Activated T-helper 1 cell treated with anti-CD3 and anti-CD28 coated beads, Interleukin-12 subunit alpha, Interleukin-12 subunit beta, Interleukin-2, Interleukin-4 antibody, amounts not matched to agents 30 ng/mL and 10 ng/mL and 1 ng/mL, durations not matched to agents 14 hours and 24 hours and 36 hours (primary cell): ENCODE measurements at places on chromosomes 12 and 14.
A peak's percentile ranks its signal among the peaks of the same experiment; 100 is the strongest.

- no peak for DNase-seq
These were observed 890 bp upstream of the BCL7A start for GRCh38 chr12:122020795-122021192.

GRCh38 chr14:58191763-58192601 is 8.0 kb upstream of the ACTR10 start:
- no peak for DNase-seq

DNA sequence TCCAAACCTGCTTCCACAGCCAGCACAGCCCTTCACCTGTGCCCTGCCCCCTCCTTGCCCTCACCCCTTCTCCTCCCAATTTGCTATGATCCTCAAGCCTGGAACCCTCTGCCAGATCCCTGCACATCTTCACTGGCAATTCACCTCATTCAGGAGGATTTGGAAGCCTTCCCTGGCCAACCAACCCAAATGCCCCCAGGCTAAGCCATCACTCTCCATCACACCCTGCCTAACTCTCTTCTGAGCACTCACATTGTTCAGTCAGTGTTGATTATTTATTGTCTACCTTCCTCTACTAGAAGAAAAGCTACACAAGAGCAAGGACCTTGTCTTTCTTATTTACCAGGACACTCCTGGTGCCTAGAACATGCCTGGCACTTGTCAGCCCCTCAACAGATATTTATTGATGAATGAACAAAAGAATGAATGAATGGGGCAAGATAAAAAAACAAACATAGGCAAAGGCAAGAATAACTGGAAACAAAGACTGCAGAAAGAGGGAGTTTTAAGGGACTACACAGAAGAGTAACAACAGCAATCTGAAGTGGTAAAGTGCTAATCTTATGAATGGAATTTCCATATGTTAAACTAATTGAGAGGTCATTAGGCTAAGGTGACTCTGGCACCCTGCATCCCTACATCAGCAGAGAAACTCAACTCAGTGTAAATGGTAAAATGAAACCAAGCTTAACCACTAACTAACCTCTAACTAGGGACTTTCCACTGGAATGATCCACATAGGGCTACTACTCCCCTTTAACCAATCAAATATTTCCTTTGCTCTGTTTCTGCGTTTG is 33.4 kb downstream of the TMTC1 start:
- no peak for DNase-seq

DNA sequence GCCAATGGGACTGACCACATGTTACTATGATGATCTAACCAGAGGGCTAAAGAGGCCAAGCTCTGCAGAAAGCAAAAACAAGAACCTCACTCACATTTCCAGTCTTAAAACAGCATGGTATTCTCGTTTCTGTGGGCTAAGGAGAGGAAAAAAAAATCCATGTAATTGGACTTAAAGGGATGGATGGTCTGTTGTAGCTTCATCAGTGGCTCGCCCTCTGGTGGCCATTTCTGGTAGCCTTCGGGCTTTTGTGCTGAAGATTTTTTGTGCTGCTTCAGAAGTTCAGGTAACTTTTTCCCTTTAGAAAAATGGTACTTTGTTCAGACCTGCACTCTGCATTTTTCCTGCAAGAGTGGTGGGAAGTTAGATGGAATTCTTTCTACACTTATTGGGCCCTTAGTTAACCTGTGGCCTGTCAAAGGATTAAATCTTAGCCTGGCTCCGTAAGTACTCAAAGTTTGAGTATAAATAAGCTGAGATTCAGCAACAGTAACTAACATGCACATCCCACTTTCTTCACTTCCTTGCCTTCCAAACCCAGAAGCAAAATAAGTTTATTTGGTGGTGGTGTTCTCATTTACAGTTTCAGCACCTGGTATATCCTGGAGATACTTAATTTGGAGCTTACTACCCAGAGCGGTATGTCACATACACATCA is 22.3 kb downstream of the DCAF4 start:
- DNase-seq = peak; percentile 41

- DNase-seq = no peak
These were observed 144.8 kb upstream of the PTPRQ start for GRCh38 chr12:80299219-80299618.

DNA sequence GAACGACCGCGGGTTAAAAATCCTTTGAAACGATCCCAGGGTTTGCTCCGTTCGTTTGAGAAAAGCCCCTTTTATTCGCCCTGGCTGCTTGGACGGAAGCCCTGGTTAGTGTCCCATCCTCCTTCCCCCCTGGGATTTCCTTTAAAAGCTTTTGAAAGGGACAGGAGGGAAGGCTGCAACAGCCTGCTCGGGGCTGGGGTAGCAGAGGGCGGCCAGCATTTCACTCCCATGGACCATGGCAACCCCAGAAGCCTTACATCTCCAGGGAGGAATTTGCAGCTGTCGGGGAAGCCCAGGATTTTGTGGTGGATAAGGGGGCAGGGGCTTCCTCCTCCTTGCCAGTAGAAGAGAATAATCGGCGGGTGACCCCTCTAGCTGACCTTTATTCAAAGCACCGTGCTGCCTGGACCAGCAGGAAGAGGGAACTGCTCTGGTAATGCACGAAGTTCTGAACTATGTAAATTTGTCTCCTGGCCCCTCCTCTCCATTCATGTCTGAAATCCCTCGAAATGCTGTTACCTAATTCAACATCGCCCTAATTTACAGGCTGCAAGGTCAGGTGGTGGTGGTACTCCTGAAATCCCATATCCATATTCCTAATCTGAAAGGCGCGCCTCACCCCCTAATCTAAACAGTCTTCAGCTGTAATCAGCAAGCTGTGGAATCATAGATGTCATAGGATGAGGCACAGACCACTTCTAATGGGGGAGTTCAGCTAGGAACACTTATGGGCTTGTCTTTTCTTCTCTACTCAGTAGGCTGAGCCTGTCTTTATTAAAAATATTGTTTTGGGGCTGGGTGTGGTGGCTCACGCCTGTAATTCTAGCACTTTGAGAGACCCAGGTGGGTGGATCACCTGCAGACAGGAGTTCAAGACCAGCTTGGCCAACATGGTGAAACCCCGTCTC is 1.0 kb upstream of the CLIP1 start:
- no peak for DNase-seq

DNA sequence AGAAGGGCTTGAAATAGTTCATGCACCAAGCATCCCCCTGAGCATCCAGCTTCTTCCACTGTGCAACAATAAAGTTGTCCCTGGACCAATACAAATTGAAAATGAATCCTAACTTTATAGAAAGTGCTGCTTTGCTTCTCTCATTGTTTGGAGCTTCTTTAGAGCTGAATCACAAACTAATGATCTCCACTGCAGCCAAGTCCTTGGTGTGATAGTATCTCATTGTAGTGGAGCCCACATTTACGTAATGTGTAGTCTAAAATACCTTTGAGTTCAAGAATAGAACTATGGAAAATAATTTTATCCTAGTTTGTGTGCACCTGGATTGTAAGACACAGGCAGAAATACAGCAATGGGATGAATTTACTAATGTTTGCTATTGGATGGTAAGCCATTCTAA is 319.9 kb downstream of the EGLN3 start:
- no peak for DNase-seq

DNA sequence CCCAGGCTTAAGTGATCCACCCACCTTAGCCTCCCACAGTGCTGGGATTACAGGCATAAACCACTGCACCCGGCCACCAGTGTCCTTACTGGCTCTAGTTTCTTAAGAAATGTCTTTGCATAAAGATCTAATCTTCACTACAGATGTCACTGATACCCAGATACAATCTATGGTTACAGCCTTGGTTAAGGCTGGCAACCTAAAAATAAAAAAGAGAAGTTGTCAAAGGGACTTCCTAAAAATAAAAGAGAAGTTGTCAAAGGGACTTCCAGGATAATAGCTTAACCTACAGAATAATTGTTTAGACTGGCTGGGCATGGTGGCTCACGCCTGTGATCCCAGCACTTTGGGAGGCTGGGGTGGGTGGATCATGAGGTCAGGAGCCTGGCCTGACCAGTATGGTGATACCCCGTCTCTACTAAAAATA is 27.6 kb downstream of the ETFBKMT start:
- DNase-seq = no peak

DNA sequence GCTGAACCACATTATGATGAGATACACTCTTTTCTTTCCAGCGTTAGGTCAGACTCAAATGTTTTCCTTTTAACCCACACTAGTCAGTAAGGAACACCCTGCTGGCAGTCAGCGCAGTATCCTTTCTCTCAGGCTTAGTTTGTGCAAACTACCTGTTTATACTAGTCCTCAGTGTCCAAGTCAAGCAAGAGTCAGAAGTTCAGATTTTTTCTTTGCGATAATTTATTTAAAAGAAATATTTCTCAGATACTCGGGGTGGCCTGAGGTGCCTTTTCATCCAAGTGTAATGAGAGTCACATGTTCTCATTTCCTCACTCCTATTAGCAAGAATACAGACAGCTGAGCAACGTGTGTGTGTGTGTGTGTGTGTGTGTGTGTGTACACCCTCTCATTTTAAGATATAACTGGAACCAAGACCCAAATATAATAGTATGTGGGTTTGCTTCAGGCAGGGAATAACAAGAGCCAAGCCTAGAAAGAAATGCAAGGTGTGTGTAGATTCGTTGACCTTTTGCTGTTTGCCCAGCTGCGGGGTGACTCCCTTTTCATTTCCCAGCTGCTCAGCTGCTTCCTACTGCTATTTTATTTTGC is 182.7 kb downstream of the KICS2 start:
- DNase-seq = no peak

GRCh38 chr14:25007832-25008231 is 42.1 kb downstream of the STXBP6 start:
- DNase-seq = no peak

DNA sequence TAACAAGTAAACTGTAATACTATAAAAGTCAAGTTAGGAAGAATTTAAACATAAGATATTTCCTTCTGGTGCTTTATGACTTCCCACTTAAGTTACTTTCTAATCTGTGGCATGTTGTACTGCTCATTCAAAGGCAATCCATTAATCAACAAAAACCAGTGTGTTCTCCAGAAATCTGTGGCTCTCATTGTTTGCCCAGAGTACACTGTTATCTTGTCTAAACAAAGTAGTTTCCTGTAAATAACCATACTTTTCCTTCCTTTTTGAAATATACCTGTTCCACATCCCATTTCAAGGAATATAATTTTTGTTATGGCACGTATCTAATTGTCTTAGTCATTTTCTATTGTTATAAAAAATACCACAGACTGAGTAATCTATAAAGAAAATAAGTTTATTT is 184.1 kb downstream of the CCER1 start:
- no peak for DNase-seq

DNA sequence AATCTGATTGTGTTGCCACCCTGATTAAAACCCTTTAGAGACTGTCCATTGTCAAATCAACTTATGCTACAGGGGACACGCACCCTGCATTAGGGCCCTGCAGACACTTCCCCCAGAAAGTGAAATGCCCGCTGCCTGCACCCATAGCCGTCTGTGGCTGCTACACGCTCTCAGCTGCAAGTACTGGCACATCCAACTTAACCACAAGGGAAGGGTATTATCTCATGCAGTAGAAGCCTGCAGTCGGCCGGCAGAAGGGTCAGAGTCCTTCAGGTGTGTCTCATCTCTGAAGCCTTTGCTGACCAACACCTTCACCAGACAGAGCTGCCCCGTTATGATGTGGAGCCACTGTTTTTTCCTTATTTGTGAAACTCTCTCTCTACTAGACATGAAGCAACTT is 20.8 kb downstream of the CFAP251 start:
- DNase-seq = no peak

GRCh38 chr12:95116773-95117172 is 43.4 kb upstream of the NR2C1 start:
- no peak for DNase-seq

DNA sequence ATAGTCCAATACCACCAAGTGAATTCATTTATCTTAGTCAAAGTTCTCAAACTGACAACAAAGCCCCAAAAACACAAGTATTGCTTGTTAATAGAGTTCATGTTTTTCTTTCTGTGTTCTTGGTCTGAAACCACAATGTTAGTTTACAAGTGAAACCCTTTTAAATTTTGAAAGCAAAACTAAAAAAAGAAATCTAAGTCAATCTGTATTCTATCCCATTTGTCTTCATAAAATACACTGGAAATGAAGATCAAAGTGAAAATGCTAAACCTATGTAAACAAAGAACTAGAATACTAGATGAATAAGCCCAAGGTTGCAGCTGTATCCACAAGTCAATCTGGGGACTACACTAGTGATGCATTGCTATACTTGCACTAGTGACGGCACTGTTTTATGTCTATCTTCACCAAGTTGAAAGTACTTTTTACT is 10.4 kb downstream of the MAP4K5 start:
- no peak for DNase-seq
